GM12878 (cell line): ENCODE measurements at places on chromosomes 13 and 19. TPM values are rescaled to one million over a fixed set of nuclear protein-coding genes. Genes with fewer than 3 reads are reported as not detected.

GRCh38 chr13:42777467-42777866 lies 3.9 kb upstream of the FAM216B start:
- H3K4me3 ChIP-seq: no peak overlapping the region
- H3K27me3 ChIP-seq: no peaks in the 10 kb centered on the region
- H3K36me3 ChIP-seq: no peaks in the 10 kb centered on the region

The RASA3 gene
- 29.4 and 33.9 TPM in 2 replicates for total RNA-seq

DNA sequence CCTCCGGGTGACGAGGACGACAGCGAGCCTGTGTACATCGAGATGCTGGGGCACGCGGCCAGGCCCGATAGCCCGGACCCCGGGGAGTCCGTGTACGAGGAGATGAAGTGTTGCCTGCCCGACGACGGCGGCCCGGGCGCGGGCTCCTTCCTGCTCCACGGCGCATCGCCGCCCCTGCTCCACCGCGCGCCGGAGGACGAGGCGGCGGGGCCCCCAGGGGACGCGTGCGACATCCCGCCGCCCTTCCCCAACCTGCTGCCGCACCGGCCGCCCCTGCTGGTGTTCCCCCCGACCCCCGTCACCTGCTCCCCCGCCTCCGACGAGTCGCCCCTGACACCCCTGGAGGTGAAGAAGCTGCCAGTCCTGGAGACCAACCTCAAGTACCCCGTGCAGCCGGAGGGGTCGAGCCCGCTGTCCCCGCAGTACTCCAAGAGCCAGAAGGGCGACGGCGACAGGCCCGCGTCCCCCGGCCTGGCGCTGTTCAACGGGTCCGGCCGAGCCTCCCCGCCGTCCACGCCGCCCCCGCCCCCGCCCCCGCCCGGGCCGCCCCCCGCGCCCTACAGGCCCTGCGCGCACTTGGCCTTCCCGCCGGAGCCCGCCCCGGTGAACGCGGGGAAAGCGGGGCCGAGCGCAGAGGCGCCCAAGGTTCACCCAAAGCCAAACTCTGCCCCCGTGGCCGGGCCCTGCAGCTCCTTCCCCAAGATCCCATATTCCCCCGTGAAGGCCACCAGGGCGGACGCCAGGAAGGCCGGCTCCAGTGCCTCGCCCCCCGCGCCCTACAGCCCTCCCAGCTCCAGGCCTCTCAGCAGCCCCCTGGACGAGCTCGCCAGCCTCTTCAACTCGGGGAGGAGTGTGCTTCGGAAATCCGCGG lies 511.3 kb downstream of the MYO16 start:
- H3K4me3 ChIP-seq: no peak overlapping the region
- no peak for DNase-seq
- no peaks in the 10 kb centered on the region for H3K4me1 ChIP-seq
- no peaks in the 10 kb centered on the region for H3K27me3 ChIP-seq
- no peaks in the 10 kb centered on the region for H3K36me3 ChIP-seq

DNA sequence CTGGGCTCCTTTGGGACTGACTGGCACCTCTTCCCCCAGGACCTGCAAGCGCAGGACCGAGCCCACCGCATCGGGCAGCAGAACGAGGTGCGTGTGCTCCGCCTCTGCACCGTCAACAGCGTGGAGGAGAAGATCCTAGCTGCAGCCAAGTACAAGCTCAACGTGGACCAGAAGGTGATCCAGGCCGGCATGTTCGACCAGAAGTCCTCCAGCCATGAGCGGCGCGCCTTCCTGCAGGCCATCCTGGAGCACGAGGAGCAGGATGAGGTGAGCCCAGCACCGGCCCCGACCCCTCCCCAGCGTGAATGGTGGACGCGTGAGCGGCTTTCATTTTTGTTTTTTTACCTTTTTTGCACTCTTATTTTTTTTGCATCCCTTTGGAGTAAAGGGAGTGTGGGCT lies 56.0 kb upstream of the LDLR start:
- H3K27ac ChIP-seq: no peak overlapping the region
- no peaks in the 10 kb centered on the region for H3K27me3 ChIP-seq
- no peak overlapping the region for H3K4me3 ChIP-seq

- H3K27me3 ChIP-seq: no peaks in the 10 kb centered on the region
- no peak overlapping the region for H3K27ac ChIP-seq
- no peak for DNase-seq
- H3K4me3 ChIP-seq: no peak overlapping the region
- no peaks in the 10 kb centered on the region for H3K36me3 ChIP-seq
- H3K4me1 ChIP-seq: no peaks in the 10 kb centered on the region
Measured at GRCh38 chr13:81089371-81090157, 748.6 kb upstream of the SPRY2 start.

The KCNJ14 gene
- 1.3 and 1.4 TPM in 2 replicates for total RNA-seq

DNA sequence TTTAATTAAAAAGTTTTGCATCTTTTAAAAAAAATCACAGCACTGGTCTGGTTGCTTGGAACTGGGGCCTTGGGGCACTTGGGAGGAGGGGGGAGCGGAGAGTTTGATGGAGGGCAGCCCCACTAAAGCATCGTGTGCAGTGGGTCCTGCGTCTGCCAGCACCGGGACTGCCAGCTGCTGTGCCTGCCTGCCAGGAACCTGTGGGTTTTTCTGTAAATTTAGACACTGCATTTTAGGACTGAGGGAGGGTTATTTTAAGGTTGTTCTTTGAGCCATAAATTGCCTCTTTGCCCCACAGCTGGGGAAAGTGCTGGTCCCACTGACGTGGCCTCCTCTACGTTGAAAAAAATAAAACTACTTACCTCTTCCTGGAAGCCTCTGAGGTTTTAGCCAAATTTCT lies 2.9 kb downstream of the KLF2 start:
- no peaks in the 10 kb centered on the region for H3K36me3 ChIP-seq
- no peak for DNase-seq
- H3K27me3 ChIP-seq: no peaks in the 10 kb centered on the region; the same call in 1 of the 2 replicates
- peak overlapping the region; percentile 54 for H3K4me3 ChIP-seq
- H3K4me1 ChIP-seq: peaks cover 33% of the 10 kb centered on the region
- H3K27ac ChIP-seq: peak overlapping the region; percentile 4; the same call in 1 of the 2 replicates

GRCh38 chr13:102203718-102204117 lies 198.1 kb downstream of the FGF14 start:
- H3K4me3 ChIP-seq: no peak overlapping the region
- no peaks in the 10 kb centered on the region for H3K4me1 ChIP-seq
- no peak for DNase-seq
- no peaks in the 10 kb centered on the region for H3K36me3 ChIP-seq

DNA sequence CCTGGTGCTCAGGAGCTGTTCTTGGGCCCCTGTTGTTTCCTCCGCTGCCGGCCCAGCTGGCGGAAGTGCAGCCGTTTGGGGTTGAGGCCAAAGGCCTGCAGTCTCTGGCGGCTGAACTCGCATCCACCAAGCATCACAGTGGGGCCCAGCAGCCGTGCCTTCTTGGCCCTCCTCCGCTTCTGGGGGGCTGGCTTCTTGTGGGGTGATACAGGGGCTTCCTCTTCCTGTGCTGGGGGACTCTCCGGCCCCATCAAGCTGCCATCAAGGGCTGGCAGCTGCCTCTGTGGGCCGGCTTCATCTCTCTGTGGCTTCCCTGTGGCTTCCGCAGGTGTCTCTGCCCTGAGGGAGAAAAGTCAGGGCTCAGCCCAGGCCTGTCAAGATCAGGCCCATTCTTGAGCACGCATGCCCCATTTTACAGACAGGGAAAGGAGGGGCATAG lies 10.3 kb downstream of the ATG4D start:
- H3K27me3 ChIP-seq: no peaks in the 10 kb centered on the region
- DNase-seq: peak; percentile 55
- peaks cover 46% of the 10 kb centered on the region for H3K4me1 ChIP-seq
- H3K36me3 ChIP-seq: peaks cover 27% of the 10 kb centered on the region
- peak overlapping the region; percentile 65 for H3K27ac ChIP-seq

DNA sequence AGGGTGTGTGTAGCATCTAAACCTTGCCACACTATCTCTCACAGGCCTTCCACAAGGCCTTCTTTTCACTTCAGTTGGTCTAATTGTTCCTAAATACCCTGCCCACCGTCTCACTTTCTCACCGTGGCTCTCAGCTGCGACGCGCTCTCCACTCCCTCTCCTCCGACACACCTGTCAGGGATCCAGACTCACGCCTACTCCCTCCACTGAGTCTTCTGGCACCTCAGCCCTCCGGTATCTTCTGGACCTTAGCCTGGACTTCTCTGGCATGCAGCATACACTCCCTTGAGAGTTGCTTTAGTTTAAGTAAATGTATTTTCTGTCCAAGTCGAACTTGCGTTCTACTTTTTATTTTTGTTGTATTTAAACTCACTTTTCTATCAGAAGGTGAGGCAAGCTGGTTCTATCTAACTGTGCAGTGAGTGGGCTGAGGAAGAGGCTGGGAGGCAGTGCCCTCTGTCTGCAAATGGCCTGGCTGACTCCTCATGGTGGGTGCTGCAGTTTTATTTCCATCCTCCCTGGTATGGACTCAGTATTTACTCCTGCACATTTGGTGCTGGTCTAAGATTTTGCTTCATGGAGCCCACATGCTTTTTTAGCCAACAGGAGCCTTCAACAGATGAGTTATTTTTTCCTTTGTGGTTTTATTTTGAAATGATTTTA lies 28.5 kb upstream of the ARGLU1 start:
- H3K4me3 ChIP-seq: no peak overlapping the region
- no peak for DNase-seq
- no peaks in the 10 kb centered on the region for H3K36me3 ChIP-seq
- H3K27me3 ChIP-seq: no peaks in the 10 kb centered on the region

DNA sequence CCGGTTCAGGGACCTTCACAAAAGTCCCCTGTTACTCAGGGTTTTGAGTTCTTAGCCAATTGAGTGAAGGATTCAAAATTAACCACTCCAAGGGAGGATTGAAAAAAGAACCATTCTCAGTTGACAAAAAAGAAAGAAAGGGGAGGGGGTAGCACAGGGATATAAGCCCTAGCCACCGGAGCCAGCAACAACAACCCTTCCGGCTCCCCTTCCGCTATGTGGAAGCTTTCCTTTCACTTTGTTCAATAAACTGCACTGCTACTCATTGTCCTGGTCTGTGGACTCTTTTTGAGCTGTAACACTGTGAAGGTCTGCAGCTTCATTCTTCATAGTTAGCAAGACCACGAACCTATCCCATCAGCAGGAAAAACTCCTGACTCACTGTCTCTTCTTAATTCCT lies 1488.1 kb upstream of the PRR20A start:
- H3K27me3 ChIP-seq: no peaks in the 10 kb centered on the region
- H3K27ac ChIP-seq: no peak overlapping the region
- no peak overlapping the region for H3K4me3 ChIP-seq
- no peaks in the 10 kb centered on the region for H3K4me1 ChIP-seq
- no peaks in the 10 kb centered on the region for H3K36me3 ChIP-seq

DNA sequence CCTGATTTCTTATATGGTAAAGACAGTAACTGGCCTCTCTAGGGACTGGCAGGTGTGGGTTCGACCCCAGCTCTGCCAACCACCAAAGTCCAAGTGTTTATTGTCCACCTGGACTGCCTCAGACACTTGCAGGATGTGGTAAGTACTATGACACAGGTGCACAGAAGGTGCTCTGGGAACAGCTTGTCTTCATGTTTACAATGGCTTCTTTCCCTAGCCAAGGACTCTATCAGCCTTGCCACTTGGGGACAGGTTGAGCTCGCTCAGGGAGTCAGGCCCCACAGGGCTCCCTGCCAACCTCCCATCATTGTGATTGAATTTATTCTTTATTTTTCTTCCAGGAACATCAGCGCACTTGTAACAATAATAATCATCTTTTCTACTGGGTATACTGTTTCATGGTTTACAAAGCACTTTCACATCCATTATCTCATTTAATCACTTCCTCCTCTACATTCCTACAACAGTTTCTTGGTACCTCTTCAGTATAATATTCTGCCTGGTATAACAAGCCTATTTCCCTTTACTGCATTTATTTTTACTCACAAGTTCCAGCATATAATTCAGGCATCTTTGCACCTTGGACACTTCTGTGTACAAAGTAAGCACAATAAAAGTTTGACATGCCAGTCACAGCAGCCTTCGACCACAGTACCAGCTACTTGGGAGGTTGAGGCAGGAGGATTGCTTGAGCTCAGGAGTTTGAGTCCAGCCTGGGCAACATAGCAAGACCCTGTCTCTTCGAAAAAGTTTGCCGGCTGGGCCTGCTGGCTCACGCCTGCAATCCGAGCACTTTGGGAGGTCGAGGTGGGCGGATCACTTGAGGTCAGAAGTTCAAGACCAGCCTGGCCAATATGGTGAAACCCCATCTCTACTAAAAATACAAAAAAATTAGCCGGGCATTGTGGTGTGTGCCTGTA lies 24.2 kb upstream of the GATAD2A start:
- no peak for DNase-seq
- H3K36me3 ChIP-seq: no peaks in the 10 kb centered on the region
- peaks cover 10% of the 10 kb centered on the region for H3K4me1 ChIP-seq
- no peak overlapping the region for H3K4me3 ChIP-seq

DNA sequence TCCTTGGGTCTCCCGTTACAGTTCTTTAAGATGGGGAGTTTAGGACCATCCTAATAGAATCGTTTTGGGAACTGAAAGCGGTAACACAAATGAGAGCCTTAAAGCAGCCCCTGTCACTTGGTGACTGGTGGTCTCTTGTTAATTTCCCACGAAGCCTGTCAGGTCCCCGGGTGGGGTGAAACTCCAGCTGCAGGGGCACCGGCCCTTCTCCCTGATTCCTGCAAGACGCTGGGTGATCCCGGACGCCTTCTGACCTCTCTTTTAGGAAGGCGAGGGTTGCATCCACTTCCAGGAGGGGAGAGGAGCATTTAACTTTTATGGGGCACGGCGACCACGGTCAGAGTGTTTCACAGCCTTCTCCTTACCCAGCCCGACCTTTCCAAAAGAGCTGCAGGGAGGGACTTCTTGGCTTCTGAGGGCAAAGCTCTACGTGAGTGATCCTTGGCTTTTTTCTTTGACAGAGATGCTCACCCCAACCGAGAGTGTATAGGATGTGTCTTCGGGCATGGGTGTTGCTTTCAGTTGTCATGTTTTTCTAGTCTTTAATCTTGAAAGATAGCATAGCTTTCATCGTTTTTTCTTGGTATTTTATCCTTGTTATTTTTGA lies 688 bp downstream of the ZNF225 start:
- H3K27me3 ChIP-seq: no peaks in the 10 kb centered on the region
- peak overlapping the region; percentile 73 for H3K27ac ChIP-seq
- H3K36me3 ChIP-seq: no peaks in the 10 kb centered on the region; the same call in 1 of the 2 replicates
- H3K4me3 ChIP-seq: peak overlapping the region; percentile 91

The LRRC8E gene
- total RNA-seq: 0.16 TPM in 1 of 2 replicates, not detected in the other

DNA sequence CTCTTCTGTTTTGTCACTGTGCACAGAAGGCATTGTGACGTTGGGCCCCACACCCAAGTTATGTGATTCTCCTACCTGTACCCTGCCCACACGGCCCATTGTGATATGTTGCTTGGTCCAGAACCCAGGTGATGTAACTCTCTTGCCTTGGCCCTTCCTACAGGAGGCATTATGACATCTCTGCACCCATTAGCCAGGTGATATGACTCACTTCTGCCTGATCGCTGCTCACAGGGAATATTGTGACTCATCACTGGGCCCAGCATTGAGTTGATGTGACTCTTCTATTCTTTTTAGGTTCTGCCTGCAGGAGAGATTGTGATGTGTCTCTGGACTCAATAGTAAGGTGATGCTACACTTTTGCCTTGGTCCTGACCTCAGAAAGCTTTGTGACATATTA lies 65.4 kb upstream of the ZNF91 start:
- no peaks in the 10 kb centered on the region for H3K4me1 ChIP-seq
- no peaks in the 10 kb centered on the region for H3K36me3 ChIP-seq
- H3K27ac ChIP-seq: no peak overlapping the region
- no peaks in the 10 kb centered on the region for H3K27me3 ChIP-seq

The RNF225 gene
- 0.27 and 0.28 TPM in 2 replicates for total RNA-seq

- H3K4me1 ChIP-seq: peaks cover 8% of the 10 kb centered on the region; the same call in 1 of the 2 replicates
- H3K36me3 ChIP-seq: no peaks in the 10 kb centered on the region
- H3K27me3 ChIP-seq: no peaks in the 10 kb centered on the region
- peak within 1 kb of the TSS; percentile 67 for H3K4me3 ChIP-seq
- no peak for DNase-seq
Measured at GRCh38 chr19:41575998-41576397, at the start of gene CEACAM21. Gene CEACAM21 (plus strand): TSS chr19:41576166. CDS start chr19:41576275, 109 bp downstream.

- no peak for DNase-seq
- peak overlapping the region; percentile 86 for H3K4me3 ChIP-seq
- H3K27ac ChIP-seq: peak overlapping the region; percentile 90
- peaks cover 17% of the 10 kb centered on the region; the same call in 1 of the 2 replicates for H3K36me3 ChIP-seq
- no peaks in the 10 kb centered on the region for H3K27me3 ChIP-seq
Measured at GRCh38 chr19:57280962-57281400, 696 bp downstream of the ZNF460 start.
